Stimulated activated CD4-positive, alpha-beta T cell treated with anti-CD3 and anti-CD28 coated beads, Interleukin-4, amount 100 ng/mL, for 48 hours (primary cell): ENCODE measurements at places on chromosomes 3 and 15.
A peak's percentile ranks its signal among the peaks of the same experiment; 100 is the strongest.

DNA sequence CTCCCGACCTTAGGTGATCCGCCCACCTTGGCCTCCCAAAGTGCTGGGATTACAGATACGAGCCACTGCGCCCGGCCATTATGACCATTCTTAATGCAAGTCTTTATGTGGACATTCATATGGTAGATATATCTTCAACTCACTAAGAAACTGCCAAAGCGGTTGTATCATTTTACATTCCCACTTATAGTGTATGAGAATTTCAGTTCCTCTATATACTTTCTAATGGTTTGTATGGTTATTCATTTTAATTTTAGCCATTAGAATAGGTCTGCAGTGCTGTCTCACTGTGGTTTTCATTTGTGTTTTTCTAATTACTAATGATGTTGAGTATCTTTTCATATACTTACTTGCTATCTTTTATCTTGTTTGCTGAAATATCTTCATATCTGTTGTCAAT is 32.5 kb downstream of the TCF12 start:
- no peak for DNase-seq

GRCh38 chr15:94522125-94522524 is 290.8 kb downstream of the MCTP2 start:
- no peak for DNase-seq

DNA sequence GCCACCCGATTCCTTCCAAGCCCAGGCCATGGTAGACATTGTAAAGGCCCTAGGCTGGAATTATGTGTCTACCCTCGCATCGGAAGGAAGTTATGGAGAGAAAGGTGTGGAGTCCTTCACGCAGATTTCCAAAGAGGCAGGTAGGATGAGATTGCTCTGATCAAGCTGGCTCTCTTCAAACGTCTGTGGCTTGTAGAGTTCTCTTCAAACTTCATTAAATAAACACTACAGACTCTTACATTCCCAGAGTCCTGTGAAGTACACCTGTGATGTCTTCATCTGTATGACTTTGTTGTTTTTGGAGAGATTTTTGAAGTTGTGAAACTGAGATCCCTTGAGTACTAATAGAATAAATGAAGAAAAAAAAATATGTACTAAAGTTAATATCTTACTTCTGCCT is 285.6 kb downstream of the GRM7 start:
- DNase-seq = no peak

- no peak for DNase-seq
Measured at GRCh38 chr3:122766430-122766829, 27.2 kb downstream of the HSPBAP1 start.

GRCh38 chr3:10370429-10370828 is 49.5 kb upstream of the SEC13 start:
- DNase-seq = no peak

- DNase-seq = no peak
Measured at GRCh38 chr3:106836906-106837305, 540.3 kb upstream of the CCDC54 start.

DNA sequence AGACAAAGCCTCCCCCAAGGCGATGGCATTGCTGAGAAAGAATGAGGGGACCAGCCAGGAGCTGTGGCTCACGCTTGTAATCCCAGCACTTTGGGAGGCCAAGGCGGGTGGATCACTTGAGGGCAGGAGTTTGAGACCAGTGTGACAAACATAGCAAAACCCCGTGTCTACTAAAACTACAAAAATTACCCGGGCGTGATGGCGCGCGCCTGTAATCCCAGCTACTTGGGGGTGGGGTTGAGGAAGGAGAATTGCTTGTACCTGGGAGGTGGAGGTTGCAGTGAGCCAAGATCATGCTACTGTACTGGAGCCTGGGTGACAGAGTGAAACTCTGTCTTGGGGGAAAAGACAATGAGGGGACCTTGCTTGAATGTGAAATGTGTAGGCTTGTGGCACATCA is 402.4 kb upstream of the C2CD4B start:
- DNase-seq = no peak

DNA sequence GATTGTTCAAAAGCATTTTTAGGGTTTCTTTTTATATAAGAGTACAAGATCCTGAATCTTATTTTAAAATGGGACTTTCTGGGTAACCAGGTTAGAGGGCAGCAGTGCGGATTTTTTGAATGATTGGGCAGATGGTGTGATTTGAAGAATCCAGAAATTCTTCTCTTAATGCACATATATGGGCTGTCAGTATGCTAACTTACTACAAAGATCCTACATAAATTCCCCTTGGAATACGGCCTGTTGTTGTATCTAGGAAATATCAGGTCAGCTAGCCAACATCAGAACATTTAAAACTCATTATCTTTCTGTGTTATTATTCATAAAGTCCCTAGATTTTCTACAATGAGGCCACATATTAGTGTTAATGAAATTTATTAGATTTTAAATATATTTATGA is 229.6 kb upstream of the TPRG1 start:
- DNase-seq = no peak

GRCh38 chr3:125043599-125044151 is 12.1 kb downstream of the HEG1 start:
- DNase-seq = no peak

- no peak for DNase-seq
Measured at GRCh38 chr3:127260826-127261555, 26.9 kb downstream of the PRR20G start.

DNA sequence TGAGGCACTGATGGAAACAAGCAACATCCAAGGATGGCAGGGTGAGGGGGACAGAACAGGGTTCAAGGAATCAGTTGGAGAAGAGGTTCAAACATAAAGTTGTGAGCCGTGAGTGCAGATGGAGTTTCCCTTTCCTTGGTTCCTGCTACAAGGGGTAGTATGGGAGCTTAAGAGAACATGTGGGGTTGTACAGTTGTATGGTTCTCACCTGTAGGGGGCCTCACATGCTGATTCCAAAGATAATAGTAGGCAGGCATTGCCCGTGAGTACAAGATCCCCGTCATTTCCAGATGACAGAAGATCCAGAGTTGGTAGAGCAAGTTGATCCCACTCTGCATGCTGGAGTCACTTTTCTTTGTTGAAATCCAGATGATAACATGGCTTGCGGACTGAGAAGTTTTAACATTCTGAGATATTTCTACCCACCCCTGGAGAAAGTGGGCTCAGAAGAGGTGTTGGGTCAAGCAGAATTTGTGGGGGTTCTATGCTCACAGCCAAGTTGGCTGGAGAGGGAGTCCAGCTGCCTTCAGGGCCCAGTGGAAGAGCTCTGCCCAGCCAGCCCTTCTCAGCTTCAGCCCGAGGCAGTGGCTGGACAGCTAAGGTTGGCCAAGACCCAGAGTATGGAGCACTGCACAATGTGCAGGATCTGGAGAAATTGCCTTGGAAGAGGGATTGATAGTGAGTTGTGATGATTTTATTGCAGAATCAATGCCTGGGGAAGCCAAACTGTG is 141.8 kb downstream of the THSD4 start:
- DNase-seq = no peak

- peak; percentile 13 for DNase-seq
Measured at GRCh38 chr3:143433787-143434378, 314.3 kb downstream of the CHST2 start.

- DNase-seq = no peak
Measured at GRCh38 chr3:67433109-67433508, 221.3 kb downstream of the SUCLG2 start.

DNA sequence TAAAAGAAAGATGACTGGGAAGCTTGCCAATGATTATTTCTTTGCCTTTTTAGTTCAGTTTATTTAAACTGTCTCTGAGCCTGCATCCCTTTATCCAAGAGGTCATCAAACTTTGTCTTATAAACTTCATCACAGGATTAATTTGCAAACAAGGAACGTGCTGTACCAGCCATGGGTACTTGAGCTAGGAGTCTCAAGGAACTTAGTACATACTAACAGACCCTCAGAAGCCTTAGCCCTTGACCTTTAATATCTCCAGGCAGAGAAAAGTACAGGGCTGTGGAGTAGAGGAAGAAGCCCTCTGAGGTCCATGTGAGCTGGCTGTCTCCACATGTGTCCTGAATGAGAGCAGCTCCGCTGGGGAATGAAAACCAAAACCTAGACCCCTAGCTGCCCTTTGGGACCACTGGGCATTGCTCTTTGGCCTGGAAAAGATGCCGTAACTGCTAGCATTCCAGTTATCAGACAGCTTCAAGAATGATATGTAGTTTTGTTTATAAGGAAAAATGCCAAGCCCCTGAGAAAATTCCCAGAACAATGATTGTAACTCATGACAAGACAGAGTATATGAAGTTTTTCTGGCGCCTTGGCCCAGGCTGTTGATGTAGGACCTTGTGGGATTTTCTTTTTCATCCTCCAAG is 92.1 kb downstream of the ASB7 start:
- DNase-seq = no peak
